Putamen (tissue), 1 donor: ENCODE measurements at places on chromosomes 2 and 18.

DNA sequence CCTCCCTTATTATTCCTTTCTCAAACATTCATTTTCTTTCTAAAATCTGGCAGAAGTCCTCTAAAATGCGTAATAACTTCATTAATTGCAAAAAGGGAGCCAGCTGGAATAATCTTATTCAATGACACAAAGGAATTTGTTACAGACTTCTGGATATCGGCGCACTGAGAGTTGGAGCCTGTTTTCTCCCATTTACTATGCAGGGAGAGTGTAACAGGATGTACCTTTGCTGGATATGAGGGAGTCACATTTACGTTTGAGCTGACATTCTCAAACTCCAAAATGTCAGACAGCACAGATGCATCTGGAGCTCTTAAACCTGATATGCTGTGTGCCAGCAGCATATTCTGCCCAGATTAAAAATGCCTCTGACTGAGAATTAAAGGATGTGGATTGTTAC, 275.3 kb downstream of the TMX3 start:
- no peak for DNase-seq

DNA sequence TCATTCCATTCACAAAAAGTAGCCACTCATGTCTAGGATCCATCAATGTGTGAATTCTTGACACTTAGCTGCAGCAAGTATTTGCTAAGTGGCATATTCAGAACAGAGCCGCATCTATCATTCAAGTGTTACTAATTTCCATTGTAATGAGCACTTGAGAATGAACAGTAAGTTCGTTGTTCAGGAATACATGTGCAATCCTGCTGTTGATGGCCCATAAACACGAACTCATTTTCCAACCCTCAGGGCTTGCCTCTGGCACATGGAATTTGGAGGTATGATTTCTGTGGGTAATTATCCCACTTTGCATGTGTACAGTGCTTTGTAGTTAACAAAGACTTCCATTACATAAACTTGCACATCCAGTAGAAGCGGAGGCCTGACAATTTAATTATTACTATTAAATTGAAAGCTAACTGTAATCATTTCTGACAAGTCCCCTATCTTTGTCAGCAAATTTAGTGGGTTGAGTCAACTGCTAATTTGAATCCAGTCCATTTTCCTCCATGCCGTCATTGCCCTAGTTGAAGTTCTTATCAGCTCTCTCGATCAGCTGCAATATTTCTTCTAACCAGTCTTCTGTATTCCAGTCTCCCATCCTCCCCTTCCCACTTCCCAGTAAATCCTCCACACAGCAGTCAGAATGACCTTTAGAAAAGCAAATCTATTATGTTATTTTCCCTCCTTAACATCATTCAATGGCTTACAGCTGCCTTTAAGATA, 116.0 kb upstream of the AQP4 start:
- peak; percentile 42 for DNase-seq

DNA sequence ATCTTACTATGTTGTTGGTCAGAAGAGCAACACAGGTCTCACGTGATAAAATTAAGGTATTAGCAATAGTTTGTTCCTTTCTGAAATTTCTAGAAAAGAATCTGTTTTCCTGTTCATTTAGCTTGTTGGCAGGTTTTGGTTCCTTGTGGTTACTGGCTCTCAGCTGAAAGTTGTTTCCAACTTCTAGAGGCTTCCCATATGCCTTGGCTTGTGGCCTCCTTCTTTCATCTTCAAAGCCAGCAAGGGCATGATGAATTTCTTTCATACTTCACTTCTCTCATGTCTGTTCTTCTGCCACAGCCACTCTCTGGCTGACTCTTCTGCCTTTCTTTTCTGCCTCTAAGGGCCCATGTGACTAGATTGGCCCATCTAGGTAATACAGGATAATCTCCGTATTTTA, 193.7 kb downstream of the TRIB2 start:
- DNase-seq: no peak

DNA sequence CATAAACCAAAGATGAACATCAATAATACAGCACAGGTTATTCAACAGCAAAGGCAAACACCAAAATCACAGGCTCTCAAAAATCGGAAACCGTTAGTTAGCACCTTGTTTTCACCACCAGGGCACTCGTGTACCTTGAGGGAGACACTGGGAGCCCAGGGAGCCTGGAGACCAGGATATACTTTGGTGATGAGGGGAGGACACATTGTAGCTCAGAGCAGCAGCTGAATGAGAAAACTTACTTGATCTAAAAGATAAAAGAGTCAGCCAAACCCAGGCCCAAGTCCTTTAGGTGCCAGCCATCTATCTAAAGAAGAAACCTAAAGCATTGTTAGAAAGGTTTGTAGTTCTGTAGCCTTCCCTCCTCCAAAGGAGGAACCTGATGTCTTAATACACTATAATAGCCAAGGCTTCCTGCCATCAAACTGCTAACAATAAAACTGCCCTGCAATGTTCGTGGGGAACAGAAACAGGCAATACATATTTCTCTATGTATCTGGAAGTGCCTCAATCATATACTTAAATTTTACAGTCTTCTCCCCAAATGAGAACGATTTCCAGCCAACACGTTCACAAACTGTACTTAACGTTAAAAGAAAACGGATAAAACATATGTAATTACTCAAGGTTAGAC, 19.3 kb downstream of the BCL11A start:
- no peak for DNase-seq

DNA sequence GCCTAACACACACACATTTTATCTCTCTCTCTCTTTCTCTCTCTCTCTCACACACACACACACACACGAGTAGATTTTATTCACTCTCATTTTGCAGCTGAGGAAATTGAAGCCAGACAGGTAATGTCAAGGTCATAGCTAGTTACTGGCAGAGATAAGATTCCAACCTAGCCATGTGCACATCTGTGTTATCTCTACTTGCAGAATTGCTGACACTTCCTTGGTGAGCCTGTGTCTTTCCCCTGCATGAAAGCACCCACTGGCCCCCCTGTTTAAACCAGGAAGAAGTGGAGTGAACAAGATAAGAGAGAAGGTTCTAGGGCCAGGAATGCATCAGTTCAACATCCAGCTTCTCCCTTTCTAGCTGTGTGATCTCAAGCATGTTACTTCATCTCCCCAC, 423.7 kb downstream of the TXNL1 start:
- no peak for DNase-seq
